ENCODE measurements at places on chromosomes 3 and 15.

DNA sequence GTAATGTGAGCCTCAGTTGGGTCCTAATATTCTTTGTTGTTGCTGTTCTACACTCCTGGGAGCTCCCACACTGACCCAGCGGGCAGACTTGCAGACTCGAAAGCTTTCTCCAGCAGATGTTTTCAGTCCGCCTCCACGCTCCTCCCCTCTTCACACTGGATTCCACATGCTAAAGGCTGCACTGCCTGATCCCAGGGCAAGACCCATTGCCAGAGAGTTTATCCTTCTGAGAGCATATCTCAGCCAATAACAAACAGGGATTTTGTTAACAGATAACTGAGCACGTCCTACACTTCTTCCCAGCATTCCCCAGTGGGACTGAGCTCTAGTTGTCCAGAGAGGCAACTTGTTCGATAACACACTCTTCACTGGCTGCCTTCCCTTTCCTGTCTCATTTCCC lies 8.0 kb upstream of the COL6A6 start:
- peak; percentile 54 for DNase-seq

- DNase-seq: no peak
Observed at GRCh38 chr15:90711842-90712241, 5.3 kb upstream of the BLM start.

GRCh38 chr3:58188921-58189451 lies 21.8 kb downstream of the DNASE1L3 start:
- no peak for DNase-seq

DNA sequence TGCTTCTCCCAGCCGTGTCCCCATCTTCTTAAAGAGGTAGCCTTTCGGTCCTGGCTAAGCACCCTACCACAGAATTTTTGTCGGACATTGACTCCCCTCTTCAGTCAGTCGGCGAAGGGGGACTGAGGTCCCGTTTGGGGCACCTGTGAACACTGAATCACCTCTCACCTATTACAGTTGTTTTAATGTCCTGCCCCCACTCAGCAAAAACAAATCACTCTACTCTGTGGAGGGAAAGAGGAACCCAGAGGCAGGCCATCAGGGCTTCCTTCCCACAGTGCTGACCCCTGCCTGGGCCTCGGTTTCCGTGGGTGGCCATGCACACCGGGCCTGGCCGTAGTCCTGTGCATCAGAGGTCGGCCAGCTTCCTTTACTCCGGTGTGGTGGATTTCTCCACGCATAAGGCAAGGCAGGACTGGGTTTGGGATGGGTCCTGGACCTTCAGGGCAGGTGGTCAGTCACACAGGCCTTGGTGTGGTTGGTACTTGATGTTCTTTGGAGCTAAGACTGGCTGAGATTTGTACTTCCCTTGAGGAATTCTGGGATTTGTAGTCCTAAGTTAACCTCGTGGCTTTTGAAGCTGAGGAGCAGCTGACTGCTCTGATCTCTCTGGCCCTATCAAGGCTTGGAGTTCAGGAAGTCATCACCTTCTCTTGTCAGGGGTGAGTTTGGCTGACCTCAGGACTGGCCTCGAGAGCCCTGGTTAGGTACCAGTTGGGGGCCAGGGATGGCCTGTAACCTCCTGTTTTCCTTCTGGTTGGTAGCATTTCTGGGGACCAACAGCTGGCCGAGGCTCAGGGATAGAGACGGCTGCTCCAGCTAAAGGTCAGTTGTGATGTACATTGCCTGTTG lies 627 bp upstream of the FAM131A start:
- no peak for DNase-seq

DNA sequence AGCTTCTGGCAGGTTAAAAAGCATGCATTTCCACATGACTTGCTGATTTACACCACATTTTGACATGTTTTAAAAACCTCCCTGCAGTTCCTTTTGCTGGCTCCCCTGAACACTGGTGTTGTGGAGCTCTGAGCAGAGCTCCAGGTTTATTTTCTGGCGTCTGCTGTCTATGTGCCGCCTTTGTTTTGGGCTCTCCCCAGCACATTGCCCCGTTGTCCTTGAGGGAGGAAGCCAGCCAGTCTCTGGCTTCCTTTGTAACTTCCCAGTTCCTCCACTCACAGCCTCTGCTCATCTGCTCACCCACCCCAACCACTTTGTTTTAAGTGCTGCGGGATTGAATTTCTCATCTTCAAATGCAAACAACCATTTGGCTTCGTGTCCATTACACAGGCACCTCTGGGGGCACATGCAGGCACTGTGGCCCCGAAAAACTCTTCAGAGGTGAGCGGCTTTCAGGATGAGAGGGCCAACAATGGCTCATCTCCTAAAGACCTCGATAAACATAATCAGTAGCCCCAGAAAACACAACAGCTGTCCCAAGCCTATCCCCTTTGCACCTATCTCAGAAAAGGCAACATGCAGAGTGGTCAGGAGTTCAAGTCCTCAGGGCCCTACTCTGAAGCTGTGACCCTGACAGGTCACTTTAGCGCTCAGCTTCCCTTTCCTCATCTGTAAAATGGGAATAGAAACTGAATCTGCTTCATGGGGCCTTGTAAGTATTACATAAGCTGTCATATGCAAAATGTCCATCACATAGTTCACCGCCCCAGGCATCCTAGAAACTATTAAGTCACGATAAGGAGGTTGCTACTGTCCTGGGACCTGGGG lies 1.3 kb upstream of the MEF2A start:
- DNase-seq: peak; percentile 31

Data from left cardiac atrium (tissue), 4 donors.